ENCODE measurements at places on chromosomes 12 and 14. TPM values are rescaled to one million over a fixed set of nuclear protein-coding genes. Genes with fewer than 3 reads are reported as not detected.

Gene TDRD9
- total RNA-seq = not detected

Gene SRGAP1
- total RNA-seq = 9.8 TPM

Gene A2ML1
- not detected for total RNA-seq

Gene SLC6A15
- 12.5 TPM for total RNA-seq

Gene TGM1
- 0.52 TPM for total RNA-seq

Gene NKX2-1
- 0.48 TPM for total RNA-seq

Gene TAS2R50
- 0.13 TPM for total RNA-seq

Gene LAG3
- not detected for total RNA-seq

Gene AKAP6
- total RNA-seq = 0.39 TPM

Gene WNT1
- not detected for total RNA-seq

Gene PRKD1
- total RNA-seq = 9.1 TPM

Gene SLC22A17
- 59.7 TPM for total RNA-seq

Gene TRPV4
- 8.7 TPM for total RNA-seq

Gene ADGRD1
- total RNA-seq = 0.78 TPM

Gene OTX2
- total RNA-seq = not detected

Gene DNAJC22
- 9.7 TPM for total RNA-seq

Gene KRT6C
- total RNA-seq = not detected

Gene FAIM2
- total RNA-seq = 3.5 TPM

Gene SLC7A8
- 4.6 TPM for total RNA-seq

Gene CCDC196
- total RNA-seq = not detected

Gene SRRM4
- total RNA-seq = not detected

Gene ABCD2
- 0.40 TPM for total RNA-seq

Gene MSI1
- total RNA-seq = 0.78 TPM

Gene VRTN
- not detected for total RNA-seq

Gene AICDA
- total RNA-seq = not detected

Gene IPO8
- total RNA-seq = 17.5 TPM

Gene RNASE4
- 18.6 TPM for total RNA-seq

Gene ASCL1
- total RNA-seq = not detected

Gene PTCSC3
- not detected for total RNA-seq

Gene PARP11
- 7.7 TPM for total RNA-seq

Gene MFAP5
- total RNA-seq = 1.2 TPM

Gene PHETA1
- total RNA-seq = 7.0 TPM

Gene KRT2
- not detected for total RNA-seq

Gene OR4N2
- not detected for total RNA-seq

Gene FOXN4
- not detected for total RNA-seq

Gene EPYC
- not detected for total RNA-seq

Gene SLC25A21
- 1.0 TPM for total RNA-seq

Gene KCNMB4
- 1.4 TPM for total RNA-seq

Gene PPP1R36
- under 0.01 TPM for total RNA-seq

Gene KRT84
- not detected for total RNA-seq

Gene HNF1A
- not detected for total RNA-seq

Gene TPH2
- not detected for total RNA-seq

Gene DDX23
- 49.5 TPM for total RNA-seq

Gene KRT6A
- 20.6 TPM for total RNA-seq

Gene ZFHX2
- total RNA-seq = 0.39 TPM

Gene PKP2
- 0.64 TPM for total RNA-seq

Gene KLHL33
- not detected for total RNA-seq

Gene OVCH1
- total RNA-seq = 0.08 TPM

Gene CIROP
- total RNA-seq = 0.88 TPM

Gene SLC39A2
- total RNA-seq = not detected

Gene SDSL
- 1.8 TPM for total RNA-seq

Gene LRRC23
- total RNA-seq = 13.9 TPM

Gene FAM186B
- 0.32 TPM for total RNA-seq

Gene OASL
- 0.08 TPM for total RNA-seq

Gene P2RX2
- not detected for total RNA-seq

Measured in epithelial cell of alveolus of lung (primary cell).